ENCODE measurements at places on chromosomes 11 and 22.

DNA sequence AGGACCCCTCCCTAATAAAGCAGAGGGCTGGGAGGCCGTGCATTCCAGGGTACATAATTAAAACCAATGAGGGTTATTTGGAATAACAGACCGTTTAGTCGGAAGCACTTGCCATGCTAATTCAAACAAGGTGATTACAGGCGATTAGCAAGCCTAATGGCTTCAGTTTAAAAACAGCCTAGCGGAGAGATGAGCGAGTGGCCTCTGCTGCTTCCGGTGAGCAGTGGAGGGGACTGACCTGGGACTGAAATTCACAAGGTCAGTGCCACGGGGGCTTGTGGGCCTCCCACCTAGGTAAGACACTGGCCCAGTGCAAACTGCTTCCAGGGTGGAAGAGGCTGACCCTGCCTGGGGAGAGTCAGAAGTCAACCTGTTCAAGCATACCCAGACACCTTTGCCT, 56.8 kb upstream of the ALX4 start:
- no peak for DNase-seq

GRCh38 chr11:93099806-93100205, 98.0 kb downstream of the SLC36A4 start:
- no peak for DNase-seq

- no peak for DNase-seq
Measured at GRCh38 chr11:132911186-132911585, 621.1 kb downstream of the OPCML start.

GRCh38 chr11:60394666-60395380, 1.4 kb upstream of the MS4A14 start:
- DNase-seq, result no peak

DNA sequence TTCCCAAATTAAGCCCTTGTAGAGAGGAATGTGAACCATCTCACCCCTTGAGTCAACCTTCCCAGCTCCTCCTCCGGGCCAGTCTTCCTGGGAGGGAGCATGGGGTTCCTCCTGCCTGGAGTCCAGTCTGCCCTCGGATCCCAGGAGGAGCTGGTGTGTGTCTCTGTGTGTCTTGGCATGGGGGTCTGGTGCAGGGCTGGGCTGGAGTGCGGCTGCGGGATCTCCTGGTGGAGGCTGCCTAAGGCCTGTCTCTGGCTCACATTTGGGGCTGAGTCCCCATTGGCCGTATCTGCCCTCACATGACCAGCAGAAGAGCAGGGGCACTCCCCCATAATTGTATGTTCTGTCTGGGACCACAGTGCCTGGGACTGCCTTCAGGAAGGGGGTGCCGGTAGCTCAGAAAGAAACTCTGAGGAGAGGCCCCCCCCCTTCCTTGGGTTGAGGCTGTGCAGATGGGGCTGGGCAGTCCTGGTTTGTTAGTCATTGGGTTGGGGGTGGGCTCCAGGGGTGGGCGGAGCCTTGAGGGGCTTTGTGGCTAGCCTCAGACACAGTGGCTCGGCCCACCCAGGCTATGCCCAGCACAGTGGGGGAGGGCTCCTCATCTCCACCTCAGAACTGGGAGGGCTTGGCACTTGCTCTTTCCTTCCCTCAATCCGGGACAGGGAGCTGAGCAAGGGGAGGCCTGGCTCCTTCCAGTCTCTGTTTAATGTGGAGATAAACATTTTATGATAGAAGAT, 2.9 kb downstream of the C1QTNF5 start:
- DNase-seq, result no peak

GRCh38 chr11:14905104-14906033, 13.3 kb upstream of the CYP2R1 start:
- DNase-seq, result peak; percentile 70

DNA sequence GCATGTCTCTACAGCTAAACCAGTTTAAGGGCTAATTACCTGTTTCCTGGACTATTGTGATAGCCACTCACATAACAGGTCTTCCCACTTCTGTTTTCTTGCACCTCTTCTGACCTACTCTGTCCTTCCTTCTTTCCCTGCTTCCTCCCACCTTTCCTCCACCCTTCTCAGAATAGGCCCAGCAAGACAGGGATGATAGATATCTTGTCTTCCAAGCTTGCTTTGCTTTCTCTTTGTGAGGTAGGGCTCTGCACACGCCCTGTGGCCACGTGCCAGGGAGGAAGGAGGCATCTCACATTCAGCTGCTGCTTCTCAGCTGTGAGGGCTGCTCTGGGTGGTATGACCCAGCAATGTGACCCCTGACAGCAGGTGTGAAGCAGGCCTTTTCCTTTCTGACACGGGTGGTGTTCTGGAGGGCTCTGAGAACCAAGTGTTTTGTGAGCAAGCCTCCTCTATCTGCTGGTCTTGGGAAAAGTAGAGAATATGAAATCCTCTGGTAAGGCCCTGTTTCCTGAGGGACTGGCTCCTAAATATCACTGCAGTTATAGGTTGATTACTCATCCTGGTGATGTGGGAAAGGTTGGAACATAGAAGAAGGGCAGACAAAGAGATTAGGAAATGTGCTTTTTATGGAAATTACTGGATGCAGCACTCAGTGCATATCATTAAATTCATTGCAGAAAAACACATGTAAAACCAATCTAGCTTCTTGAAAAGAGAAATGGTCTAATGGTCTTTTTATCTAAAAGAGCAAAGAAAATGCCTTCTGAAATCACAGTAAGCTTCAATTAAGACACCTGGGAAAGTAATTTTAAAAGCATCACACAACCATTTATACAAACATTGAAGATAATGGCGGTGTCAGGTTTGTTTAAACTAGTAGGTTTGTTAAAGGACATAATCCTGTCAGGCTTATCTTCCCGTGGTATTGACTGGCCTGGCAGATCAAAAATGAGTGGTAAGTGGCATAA, 8.5 kb downstream of the AMOTL1 start:
- DNase-seq, result no peak

- no peak for DNase-seq
Measured at GRCh38 chr11:133162227-133162626, 370.1 kb downstream of the OPCML start.

GRCh38 chr11:118054712-118055640, 21.9 kb upstream of the TMPRSS4 start:
- DNase-seq, result no peak

DNA sequence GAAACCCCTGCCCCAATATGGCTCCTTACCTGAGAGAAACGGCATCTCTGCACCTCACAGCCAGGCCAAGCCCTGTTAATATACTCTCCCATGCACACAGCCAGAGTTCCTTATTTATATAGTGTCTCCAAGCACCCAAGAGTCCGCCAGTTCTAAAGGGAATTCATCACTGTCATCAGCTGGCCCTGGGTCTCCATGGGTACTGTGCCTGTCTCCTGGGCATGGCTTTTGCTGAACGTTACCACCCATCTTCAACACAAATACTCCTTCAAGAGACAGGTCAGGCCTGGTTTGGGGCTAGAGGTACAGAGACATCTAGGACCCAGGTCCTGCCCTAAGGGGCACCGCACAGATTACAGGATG, 1.6 kb upstream of the ATG16L2 start:
- peak; percentile 54 for DNase-seq

DNA sequence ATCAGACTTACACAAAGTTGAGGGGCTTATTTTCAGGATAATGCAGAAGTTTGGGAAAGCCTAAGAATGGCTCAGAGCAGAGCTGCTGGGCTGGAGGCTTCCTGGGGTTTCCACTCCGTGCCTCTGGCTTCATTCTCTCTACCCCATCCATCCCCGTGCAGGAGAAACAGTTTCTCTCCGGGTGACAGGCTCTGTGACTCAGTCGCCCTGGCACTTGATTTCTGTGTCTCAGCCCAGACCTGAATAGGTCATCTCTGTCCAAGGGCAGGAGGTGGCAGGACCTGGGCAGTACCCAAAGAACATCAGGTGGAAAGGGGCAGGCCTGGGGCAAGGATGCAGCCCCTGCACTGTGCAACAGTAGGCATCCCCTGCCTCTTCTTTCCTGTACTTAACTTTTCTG, 38.4 kb upstream of the RTL6 start:
- DNase-seq, result no peak

GRCh38 chr11:121291896-121292494, 576 bp upstream of the SC5D start:
- DNase-seq, result peak; percentile 58

DNA sequence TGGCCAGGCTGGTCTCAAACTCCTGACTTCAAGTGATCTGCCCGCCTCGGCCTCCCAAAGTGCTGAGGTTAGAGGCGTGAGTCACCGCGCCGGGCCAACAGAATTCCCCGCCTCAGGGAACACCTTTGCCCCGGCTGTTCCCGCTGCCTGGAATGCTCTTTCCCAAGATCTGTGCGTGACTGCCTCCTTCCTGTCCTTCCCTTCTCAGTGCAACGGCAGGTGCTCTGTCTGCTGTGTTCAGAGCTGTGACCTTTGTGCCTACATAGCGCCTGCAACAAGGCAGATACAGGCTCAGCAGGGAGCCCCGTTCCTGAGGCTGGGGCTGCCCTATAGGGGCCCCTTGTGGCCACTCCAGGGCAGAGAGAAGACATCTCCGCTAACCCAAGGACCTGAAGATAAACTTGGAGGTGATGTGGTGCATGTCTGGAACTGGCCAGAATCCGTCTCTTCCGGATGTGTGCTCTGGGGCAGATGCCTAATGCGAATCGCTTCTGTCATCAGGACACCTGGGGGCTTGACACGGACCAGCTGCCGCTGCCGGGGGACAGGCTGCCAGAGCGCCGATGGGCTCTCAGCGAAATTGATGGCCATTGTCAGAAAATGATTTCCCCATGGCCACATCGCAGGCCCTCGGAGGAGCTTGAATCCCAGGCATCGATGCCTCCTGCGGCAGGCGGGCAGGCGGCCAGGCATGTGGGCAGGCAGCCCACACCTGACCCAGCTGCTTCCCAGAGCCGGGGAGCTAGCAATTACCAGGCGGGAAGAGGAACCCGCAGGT, 43.5 kb upstream of the TCF20 start:
- peak; percentile 61 for DNase-seq

DNA sequence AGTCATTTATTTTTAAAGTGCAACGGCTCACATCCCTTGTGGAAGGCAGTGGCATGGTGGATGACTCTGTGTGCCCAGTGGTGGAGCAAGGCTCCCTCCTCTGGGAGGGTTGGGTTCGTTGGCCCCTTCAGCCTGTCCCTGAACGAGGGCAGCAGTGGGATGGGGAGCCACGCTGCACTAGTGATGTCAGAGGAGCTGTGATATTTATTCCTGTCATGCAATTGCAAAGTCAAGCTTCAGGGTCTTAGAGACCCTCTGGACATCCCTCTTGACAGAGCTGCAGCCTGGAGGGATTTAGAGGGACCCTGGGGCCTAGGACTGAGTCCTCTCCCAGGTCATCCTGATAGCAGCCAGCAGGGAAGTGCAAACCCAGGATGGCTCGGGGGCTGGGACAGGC, 78.2 kb upstream of the NARS2 start:
- DNase-seq, result no peak

GRCh38 chr11:19628018-19628417, 84.6 kb upstream of the NAV2 start:
- no peak for DNase-seq

- peak; percentile 69 for DNase-seq
Measured at GRCh38 chr11:18243783-18244362, 4.6 kb downstream of the SAA2 start.

GRCh38 chr11:69541001-69541285, 59.5 kb downstream of the LINC01488 start:
- DNase-seq, result no peak

DNA sequence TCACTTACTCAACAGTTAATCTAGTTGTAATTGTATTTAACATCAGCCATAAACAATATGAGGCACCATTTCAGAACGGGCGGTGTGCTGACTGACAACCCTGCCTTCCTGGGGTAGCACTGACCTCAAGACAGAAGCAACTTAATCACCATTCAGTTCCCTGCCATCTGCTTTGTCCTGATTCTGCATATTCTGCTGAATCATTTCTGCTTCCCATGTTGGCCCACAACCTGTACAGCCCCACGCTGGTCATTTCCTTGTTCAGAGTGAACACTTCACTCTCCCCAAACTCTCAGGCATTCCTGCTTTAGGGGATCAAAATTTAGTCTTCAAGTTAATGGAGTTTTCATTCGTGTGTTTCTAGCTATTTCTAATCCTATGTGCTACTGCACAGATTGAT, 132.3 kb upstream of the ZBED5 start:
- DNase-seq, result peak; percentile 13

GRCh38 chr11:86589856-86590589, 82.4 kb downstream of the ME3 start:
- no peak for DNase-seq

GRCh38 chr22:46081036-46081830, 69.1 kb upstream of the PPARA start:
- no peak for DNase-seq

GRCh38 chr22:26974914-26975803, 317.8 kb downstream of the MIAT start:
- DNase-seq, result no peak

GRCh38 chr11:121670805-121671282, 218.1 kb upstream of the SORL1-AS1 start:
- no peak for DNase-seq

DNA sequence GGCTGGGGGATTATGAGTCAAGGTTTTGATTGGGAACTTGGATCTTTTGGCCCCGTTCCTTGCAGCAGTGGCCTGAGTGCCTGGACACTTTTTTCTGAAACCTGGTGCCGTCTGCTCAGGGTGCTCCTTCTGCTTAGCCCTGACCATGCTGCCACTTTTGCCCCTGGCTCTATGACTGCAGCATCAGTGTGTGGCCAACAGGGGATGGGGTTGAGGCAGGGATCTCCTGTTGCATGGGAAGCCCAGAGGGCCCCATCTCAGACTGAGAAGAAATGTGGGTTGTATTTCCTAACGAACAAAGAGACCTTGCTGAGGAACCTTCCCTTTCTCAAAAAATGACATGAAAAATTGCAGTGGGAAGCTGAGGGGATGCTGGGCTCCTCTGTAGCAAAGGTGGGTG, 18.7 kb downstream of the POU2F3 start:
- DNase-seq, result no peak

DNA sequence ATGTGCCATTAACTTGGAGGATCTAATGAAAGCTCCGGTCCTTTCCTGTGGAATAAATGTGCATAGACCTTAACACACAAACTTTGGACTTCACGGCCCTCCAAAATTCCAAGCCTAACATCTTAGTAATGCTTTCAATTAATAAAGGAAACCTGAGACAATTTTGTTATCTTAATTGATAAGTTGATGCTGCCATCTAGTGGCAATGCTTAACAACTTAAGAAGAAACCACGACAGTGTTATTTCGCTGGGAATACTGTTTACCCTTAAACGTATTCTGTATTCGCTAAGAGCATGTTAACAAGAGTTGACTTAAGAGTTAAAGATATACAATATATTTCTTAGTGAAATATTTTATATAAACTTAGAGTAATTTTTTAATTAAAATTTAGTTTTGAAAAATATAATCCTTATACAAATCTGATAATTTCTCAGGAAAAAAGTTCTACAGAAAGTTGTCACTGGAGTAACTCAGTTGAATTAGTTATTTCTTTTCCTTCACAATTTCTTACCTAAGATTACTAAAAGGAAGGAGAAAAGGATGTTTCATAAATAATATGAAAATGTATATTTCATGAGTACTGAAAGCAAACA, 35.0 kb upstream of the OR9G4 start:
- DNase-seq, result peak; percentile 24

DNA sequence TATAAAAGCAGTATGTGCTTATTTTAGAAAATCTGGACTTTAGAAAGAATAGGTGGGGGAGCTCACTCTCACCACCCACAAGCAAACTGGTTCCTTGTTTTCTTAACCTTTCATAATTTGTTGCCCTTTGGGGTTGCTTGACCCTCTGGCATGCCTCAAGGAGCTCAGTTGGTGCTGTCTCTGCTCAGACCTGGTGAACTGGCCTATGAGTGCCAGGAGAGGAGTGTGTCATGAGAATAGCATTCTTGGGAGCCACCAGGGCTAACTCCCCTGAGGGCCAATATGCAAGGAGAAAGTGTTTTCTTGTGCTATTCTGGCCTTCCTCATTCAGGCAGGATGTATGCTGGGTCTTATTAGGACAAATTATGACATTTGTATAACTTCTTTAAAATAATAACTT, 21.0 kb upstream of the AMOTL1 start:
- DNase-seq, result no peak
